NCI-H146 (cell line): ENCODE measurements at places on chromosomes 6 and 20.

- DNase-seq, result peak; percentile 46
These were observed 140.1 kb upstream of the BTBD3 start for GRCh38 chr20:11777387-11778205.

GRCh38 chr6:117477988-117478852 is 4.3 kb upstream of the DCBLD1 start:
- DNase-seq, result peak; percentile 55

- no peak for DNase-seq
These were observed 86.5 kb downstream of the CHD6 start for GRCh38 chr20:41531518-41532275.

- DNase-seq, result peak; percentile 27
These were observed 975 bp upstream of the PPT2 start for GRCh38 chr6:32152769-32153563.

- DNase-seq, result peak; percentile 35
These were observed 160.6 kb downstream of the IBTK start for GRCh38 chr6:82086944-82087343.
